ENCODE measurements at places on chromosomes 2 and 18.
A peak's percentile ranks its signal among the peaks of the same experiment; 100 is the strongest.

- no peak for DNase-seq
Observed at GRCh38 chr2:100882645-100883613, 63.0 kb downstream of the NPAS2 start.

GRCh38 chr2:3270095-3270478 is 107.5 kb downstream of the EIPR1 start:
- no peak for DNase-seq

DNA sequence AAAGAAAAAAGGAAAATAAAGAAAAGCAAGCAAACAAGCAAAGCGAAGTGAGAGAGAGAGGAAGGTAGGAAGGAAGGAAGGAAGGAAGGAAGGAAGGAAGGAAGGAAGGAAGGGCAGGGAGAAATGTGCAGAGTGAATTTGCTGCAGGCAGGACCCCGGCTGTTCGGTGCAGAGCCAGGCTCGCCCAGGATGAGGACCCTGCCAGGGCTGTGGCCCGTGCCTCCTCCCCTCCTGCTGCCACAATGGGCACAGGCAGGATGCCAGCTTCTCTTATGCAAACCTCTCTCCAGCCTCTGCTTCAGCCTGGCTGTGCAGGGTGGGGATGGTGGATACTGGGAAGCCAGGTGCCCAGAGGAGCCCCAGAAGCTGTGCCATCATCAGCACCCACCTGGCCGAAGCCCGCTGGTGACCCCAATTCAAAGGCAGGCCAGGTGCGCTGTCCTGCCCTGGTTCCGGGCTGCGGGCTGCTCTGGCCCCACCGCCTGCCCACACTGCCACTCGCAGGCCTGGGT is 3.2 kb downstream of the GPR17 start:
- no peak for DNase-seq

- no peak for DNase-seq
Observed at GRCh38 chr2:150165442-150165841, 322.0 kb downstream of the RND3 start.

DNA sequence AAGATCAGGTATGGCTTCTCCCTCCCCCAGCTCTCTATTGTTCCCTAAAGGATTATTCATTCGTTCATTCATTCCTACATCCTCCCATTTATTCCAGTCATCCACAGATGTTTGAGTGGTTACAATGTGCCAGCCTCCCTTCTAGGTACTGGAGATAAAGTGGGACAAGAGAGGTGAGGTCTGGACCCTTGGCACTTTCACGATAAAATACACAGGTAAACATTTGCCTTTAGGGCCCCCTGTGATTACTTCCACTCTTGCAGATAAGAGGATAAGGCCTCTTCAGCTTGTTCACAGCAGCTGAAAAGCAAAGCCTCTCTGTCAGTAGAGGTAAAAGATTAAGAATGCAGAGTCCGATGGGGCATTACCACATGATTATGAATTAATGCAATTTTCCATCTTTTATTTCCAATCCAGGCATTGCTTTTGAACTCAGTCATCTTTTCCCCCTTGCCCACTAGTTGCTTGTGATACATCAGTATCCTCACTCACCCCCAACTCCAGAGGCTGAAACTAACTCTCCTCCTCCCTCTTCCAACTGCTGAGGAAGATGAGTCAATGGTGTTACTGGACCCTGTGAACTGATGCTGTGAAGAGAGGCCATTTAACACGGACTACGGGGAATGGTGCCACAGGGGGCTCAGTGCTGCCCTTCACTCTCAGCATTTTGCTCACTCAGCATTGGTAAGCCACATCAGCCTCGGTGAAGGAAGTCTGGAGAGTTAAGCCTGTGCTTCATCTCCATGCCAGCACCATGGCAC is 1.1 kb upstream of the DPP4 start:
- DNase-seq = no peak

GRCh38 chr2:239216614-239217273 is 184.1 kb downstream of the HDAC4 start:
- DNase-seq = no peak

DNA sequence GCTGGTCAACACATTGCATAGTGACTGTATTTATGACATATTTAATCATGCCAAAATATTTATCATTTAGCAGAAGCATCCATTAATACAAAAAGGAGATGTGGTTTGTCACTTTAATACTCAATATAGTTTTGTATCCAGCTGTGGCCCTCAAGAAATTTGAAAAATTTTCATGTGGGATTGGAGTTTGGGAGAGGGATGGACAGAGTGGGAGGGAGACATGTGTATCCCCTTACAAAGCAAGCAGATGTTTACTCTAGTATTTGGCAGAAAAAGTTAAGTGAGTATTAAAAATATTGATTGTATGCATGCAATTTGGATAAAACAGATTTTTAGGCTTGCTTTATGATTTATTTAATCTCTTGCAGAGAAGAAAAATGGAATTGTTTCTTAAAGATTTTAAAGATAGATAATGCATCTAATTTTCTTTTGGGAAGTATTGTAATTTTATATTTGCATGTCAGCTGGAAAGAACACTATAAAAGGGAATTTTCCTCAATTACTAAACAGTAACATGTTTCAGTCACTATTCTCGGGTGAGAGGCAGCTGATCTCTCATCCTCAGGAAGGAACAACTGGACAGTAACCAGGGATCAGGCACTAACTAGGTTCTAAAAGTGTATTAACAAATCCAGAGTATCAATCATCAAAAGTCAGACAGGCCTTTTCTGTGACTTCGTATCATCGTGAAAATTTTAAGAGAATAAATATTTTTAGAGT is 1184.7 kb upstream of the NXPH2 start:
- DNase-seq = no peak

DNA sequence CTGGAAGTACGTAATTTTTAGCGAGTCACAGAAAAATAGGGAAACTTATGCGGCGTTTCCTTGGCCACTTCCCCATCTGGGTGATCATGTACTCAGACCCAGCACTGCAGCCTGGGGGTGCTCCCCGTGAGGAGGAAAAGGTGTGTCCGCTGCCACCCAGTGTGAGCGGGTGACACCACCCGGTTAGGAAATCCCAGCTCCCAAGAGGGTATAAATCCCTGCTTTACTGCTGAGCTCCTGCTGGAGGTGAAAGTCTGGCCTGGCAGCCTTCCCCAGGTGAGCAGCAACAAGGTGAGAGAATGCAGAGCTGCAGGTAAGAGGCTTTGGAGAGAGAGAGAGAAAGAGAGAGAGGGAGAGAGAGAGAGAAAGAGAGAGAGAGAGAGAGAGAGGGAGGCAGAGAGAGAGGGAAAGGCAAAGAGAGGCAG is at the start of gene IL1R2:
IL1R2 (plus strand) TSS at position 240 of the 425 bp plus-strand sequence. CDS start 16,616 bp downstream, outside the sequence.
- DNase-seq = no peak

DNA sequence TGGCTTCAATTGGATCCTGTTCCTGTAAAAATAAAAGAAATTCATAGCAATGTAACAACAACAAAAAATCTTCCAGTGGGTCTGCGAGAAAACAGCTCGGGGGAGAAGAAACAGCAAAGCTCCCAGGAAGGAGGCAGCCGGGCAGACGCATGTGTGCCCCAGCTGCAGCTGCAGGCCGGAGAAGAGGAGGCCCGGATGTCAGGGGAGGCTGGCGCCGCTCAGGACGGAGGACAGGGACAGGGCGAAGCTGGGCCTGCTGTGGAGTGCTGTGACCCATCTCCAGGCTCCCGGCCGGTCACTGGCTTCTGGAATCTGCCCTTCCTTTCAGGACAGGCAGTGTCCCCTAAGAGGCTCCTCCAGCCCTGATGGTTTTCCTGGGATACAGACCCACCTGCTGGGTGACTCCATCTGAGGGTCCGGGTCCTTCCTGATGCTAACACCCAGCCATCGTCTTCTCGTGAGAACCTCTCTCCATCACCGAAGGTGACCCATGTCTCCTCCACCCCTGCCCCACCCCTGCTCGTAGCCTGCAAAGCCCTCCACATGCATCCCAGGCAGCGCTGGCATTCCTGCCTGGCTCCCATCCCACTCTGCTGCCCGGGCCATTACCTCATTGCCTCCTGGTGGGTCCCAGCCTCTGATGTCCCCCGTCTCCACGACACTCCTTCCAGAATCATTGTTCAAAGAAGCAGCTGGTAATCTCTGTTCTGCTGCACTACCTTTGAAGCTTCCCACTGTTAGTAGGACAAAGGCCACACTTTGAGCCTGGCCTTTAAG is 145.4 kb upstream of the TWIST2 start:
- no peak for DNase-seq

DNA sequence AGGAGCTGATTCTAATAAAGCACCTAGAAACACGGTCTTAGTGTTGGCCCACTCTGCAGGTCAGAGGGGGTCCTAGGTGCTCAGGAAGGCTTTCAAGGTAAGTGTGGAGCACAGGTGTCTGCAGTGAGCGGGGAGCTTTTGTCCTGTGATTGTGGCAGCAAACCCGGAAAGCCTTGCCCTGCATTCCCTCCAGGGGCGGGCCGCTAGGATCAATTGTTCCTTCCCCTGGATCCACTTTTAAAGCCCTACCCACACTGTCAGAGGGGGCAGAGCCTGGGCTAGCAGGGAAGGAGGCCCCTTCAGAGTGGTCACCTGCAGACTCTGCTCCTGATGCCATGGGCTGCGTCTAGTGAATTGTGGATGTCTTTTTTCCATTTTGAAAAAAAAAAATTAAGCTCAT is 176.0 kb downstream of the CTIF start:
- no peak for DNase-seq

- no peak for DNase-seq
Observed at GRCh38 chr18:7458884-7459283, 108.2 kb upstream of the PTPRM start.

- no peak for DNase-seq
Observed at GRCh38 chr18:75408554-75409506, 18.7 kb downstream of the SMIM21 start.

- no peak for DNase-seq
Observed at GRCh38 chr2:68272246-68272994, 20.1 kb upstream of the PPP3R1 start.

- no peak for DNase-seq
Observed at GRCh38 chr2:140718999-140719398, 1411.8 kb downstream of the LRP1B start.

- DNase-seq = no peak
Observed at GRCh38 chr2:38532366-38532765, 70.4 kb downstream of the HNRNPLL start.

GRCh38 chr2:30201990-30202389 is 29.3 kb upstream of the LBH start:
- DNase-seq = no peak

DNA sequence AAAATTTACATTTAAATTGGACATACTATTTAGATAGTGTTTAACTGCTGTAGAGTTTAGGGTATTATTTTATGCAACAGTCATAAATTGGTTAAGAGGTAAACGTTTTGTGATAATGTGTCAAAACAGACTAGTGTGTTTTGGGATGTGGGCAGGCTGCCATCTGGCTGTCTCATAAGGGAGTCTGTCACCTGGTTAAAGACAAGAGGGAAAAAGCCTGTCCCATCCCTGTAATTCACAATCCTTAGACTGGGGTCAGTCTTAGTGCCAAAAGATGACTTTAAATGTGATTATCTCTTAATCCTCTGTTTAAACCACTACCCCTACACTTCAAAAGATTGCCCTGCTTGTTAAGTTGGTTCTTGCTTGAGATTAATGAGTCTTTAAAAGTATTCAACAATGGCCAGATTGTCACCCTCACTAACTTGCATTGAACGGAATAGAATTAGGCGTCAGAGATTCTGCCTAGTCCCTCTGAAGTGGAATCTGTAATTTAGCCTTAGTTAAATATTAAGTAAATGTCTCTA is 59.2 kb downstream of the SGPP2 start:
- no peak for DNase-seq

- no peak for DNase-seq
Observed at GRCh38 chr2:20048488-20049448, 2.7 kb downstream of the LAPTM4A start.

- DNase-seq = no peak
Observed at GRCh38 chr2:67338601-67339233, 58.4 kb upstream of the ETAA1 start.

- no peak for DNase-seq
Observed at GRCh38 chr2:222423186-222423585, 1.2 kb upstream of the SGPP2 start.

DNA sequence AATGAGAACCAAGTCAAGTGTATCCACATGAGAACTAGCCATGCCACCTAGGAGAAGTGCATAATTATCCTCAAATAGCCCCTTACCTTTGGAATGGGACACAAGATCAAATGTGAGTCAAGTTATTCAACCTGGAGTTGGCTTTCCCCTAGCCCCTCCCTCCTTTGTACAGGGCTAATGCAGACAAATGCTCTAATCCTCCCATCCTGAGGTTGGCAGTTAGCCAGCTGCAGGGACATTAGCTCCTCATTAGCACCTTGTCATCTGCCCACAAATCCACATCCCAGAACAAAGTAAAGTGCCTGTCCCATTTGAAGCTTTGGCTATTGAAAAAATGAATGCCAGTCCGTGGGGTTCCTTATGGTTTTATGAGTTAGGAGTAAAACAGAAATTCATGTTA is 294.1 kb upstream of the FANCL start:
- DNase-seq = no peak

- no peak for DNase-seq
Observed at GRCh38 chr2:207149249-207150213, 16.2 kb downstream of the KLF7 start.

DNA sequence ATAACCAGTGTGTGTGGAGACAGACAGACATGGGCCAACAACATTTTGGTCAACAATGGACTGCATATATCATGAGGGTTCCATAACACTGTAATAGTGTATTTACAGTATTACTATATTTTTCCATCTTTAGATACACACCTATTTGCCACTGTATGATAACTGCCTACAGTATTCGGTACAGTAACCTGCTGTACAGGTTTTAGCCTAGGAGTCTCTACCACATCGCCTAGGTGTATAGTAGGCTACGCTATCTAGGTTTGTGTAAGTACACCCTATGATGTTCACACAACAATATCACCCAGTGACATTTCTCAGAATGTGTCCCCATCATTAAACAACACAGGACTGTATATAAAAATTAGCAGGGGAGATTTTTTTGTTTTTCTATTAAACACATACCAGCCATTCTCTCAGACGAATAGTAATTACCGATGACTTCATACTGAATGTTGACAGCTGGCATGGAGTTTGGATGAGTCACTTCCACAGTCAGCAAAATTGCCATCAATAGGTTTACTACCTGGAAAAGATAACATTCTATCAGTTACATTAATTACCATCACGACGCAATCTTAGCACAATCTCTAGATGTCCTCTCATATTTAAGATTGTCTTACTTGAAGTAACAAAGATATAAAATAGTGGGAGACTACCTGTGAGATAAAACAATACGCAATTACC is 10.8 kb downstream of the LAPTM4A start:
- DNase-seq = no peak

GRCh38 chr2:101831351-101831865 is 133.9 kb downstream of the MAP4K4 start:
- peak; percentile 36 for DNase-seq

DNA sequence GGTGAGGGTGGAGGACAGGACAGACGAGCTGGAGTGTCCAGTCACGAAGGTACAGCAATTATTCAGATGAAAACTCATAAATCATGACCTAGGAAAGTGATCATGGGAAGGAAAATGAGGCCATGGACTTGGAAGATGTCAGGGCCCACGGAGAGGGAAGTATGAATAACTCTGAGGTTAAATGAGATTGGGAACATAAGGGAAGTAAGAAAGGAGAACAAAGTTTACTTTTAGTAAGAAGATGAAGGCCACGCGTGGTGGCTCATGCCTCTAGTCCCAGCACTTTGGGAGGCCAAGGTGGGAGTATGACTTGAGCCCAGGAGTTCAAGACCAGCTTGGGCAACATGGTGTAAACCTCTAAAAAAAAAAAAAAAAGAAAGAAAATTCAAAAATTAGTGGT is 56.2 kb downstream of the AQP4 start:
- no peak for DNase-seq

GRCh38 chr2:88606371-88607030 is 20.8 kb downstream of the EIF2AK3 start:
- DNase-seq = no peak

- DNase-seq = no peak
Observed at GRCh38 chr2:164257742-164258141, 363.5 kb downstream of the GRB14 start.

Measured in stimulated activated CD4-positive, alpha-beta T cell treated with anti-CD3 and anti-CD28 coated beads, TNF-alpha, amount 100 ng/mL, for 1 hour (primary cell).